GM18507 (cell line): ENCODE measurements at places on chromosomes 11 and 22.

DNA sequence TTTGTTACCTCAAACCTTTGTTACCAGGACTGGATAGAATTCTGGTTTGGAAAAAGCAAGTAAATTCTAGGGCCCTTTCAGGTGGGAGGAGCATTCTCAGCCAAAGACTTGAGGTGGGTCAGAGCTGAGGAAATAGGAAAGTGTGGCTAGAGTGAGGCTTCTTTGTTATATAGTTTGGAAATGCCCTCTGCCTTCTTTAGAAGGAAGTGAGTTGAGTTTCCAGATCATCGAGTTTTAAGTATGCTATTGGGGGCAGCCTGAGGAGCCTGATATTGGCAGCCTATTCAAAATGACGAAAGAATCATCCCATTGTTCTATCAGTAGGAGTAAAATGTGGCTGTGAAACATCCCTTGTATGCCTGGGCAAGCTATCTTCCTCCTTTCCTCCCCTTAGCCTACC is 134.1 kb downstream of the ARHGAP42 start:
- no peak for DNase-seq

GRCh38 chr11:20156280-20156875 is 3.9 kb downstream of the DBX1 start:
- DNase-seq, result no peak

DNA sequence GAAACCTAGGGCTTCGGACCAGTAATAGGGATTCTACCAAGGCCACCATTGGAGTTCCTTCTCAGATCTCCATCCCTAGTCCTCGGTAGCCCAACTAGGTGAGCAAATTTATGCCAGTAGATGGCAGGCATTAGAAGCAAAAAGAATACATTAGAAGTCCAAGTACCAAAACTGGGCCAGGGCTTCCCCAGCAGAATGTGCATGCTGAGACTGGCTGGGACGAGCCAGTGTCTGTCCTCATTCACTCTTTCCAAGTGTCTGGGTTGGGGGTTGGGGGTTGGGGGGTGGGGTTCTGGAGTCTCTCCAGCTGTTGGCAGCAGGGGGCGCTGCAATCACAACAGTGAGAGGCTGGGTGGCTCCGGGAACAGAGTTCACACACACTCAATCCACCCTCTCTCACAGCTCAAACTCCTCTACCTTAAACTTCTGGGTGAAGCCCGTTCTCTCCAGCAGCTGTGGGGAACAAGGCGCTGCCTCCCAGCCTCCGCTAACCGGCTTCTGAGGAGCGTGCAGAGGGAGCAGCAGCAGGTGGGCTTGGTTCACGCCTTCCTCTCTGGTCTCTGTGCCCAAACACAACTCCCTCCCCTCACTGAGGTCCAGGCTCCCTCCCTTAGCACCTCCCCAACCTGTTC is 57.5 kb downstream of the BTG4 start:
- no peak for DNase-seq

GRCh38 chr22:48490500-48491411 is 1336.9 kb downstream of the BRD1 start:
- DNase-seq, result no peak

DNA sequence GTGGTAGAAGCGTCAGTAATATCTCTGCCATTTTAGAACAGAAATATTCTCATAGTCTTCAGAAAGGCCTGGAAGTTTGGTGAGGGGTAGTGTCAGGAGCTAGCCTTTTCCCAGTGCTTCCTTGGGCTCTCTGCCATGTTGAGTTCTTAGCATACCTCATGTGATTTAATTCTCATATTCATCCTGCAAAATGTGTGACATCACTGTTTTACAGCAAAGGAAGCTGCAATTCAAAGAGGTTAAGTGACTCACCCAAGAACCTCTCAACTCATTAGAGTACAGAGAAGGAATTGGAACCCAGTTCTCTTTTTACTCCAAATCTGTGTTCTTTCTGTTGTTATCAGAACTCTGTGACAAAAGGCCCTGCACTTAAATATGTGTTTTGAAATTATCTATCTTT is 72.1 kb downstream of the RNF169 start:
- DNase-seq, result no peak

GRCh38 chr11:117868088-117868487 is 8.4 kb downstream of the FXYD6 start:
- DNase-seq, result no peak

GRCh38 chr11:24181395-24182047 is 315.3 kb upstream of the LUZP2 start:
- no peak for DNase-seq

- DNase-seq, result no peak
Observed at GRCh38 chr11:77195071-77195755, 67.2 kb downstream of the MYO7A start.

GRCh38 chr11:121520243-121521144 is 67.7 kb upstream of the SORL1-AS1 start:
- DNase-seq, result no peak

- DNase-seq, result no peak
Observed at GRCh38 chr11:61961570-61962212, 5.7 kb downstream of the FTH1 start.

DNA sequence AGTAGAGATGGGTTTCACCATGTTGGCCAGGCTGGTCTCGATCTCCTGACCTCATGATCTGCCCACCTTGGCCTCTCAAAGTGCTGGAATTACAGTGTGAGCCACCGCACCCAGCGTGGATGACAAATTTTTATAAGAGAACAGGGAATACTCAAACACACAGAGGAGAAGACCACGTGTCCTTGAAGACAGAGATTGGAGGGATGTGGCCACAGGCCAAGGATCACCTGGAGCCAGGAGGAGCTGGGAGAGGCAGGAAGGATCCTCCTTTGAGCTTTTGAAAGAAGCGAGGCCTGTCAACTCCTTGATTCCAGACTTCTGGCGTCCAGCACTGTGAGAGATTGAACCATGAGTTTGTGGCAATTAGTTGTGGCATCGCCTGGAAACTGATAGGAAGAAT is 1049.5 kb downstream of the TBC1D22A start:
- DNase-seq, result no peak

DNA sequence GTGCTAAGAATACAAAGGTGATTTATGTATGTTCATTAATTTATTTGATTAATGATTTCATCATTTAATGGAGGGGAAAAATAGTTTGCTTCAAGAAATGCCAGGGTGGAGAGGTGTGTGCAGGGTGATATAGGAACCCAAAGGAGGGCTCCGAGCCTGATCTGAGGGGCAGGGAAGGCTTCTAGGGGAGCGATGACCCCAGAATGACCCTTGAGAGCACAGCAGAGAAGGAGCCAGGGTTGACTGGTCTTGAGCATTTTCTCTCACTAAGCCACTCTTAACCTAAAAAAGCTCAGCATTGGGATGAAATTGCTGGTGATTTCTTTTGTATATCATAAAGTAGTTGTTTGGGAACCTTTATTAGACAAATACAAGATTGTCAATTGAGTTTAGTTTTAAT is 35.1 kb downstream of the HIPK3 start:
- no peak for DNase-seq

- no peak for DNase-seq
Observed at GRCh38 chr11:129316781-129317180, 58.9 kb upstream of the BARX2 start.

- no peak for DNase-seq
Observed at GRCh38 chr22:31646186-31647019, 15.6 kb downstream of the PISD start.

DNA sequence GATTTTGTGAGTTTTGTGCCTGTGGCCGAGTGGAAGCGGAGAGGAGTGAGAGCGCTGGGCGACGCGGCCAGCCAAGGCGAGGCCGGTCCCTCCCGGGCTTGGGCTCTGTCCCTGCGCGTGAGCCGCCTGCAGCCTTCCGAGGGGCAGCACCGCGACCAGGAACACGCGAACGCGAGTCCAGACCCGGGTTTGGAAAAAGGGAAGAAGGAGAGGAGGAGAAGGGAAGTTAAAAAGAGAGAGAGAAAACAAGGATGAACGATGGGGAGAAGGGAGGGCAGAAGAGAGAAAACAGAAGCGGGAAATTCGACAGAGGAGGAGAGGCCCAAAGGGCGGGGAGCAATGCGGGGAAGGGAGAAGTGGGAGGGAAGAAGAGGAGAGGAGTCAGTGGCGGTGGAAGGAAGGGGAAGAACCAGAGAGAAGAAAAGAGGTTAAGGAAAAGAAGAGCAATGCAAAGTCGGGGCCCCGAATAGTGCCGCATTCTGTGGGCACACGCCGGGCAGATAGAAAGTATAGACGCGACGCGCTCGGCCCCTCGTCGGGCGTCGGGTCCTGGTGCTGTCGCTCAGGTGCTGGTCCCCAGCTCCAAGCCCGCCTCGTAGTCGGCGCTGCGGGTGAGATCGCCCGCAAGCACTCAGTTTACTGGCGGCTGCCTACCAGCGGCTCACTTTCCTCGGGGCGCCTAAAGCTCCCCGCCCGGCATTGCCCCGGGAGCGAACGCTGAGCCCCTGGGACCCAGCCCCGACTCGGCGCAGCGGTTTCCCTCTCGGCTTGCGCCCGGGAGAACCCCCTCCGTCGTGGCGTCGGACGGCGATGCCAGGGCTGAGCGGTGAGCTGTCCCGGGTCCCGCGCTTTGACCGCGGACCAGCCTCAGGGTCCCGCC is 2.8 kb upstream of the BARX2 start:
- DNase-seq, result no peak

DNA sequence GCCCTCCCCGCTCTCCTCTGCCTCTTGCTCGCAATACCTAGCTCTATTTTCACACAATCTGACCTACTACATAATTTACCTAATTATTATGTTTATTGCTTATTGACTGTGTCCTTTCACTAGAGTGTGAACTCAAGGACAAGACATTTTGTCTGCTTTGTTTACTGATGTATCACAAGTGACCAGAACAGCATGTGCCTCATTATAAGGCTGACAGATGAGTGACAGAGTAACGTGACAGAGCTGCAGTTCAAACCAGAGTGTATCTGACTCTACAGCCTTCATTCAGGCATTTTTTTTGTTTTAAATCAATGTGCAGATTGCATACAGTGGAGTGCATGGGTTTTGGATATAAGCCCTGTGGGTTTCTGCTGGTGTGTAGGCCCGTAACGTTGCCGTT is 82.0 kb upstream of the RAB1B start:
- DNase-seq, result no peak

GRCh38 chr11:110295531-110296225 is 736 bp downstream of the RDX start:
- peak; percentile 53 for DNase-seq

DNA sequence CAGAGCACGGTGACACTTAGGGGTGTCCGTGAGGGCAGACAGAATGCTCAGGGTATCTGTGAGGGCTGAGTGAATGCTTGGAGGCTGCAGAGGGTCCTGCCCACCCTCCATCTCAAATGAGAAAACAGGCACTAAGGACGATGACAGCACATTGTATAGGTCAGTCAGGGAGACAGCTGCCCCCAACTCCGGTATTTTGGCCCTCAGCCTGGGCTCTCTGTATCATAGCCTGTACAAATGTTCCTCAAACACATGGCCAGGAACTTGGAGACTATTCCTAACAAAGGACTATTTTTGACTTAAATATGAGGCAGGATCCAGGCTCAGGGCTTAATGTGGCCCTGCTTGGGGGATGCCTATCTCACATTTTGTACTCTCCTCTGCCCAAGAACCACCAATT is 145.4 kb downstream of the OPCML start:
- DNase-seq, result no peak

GRCh38 chr11:11701070-11701469 is 79.3 kb upstream of the GALNT18 start:
- no peak for DNase-seq

DNA sequence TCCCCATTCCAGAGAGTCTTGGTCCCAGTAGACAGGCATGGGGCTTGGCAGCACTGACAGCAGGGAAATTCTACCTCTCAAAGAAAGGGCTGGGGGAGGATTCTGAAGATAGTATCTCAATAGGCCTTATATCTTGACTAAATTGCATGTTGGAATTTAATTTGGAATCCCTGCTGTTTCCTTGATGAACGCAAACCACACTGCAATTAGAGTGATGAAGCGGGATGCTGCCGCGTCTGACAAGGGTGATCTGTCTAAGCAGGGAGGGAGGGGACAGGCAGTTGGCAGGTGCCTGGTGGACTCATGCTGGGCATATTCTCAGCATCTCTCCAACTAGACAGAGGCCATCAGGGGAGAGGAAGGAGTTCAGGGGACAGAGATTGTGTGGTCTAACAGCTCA is 48.4 kb downstream of the COMMD9 start:
- no peak for DNase-seq

DNA sequence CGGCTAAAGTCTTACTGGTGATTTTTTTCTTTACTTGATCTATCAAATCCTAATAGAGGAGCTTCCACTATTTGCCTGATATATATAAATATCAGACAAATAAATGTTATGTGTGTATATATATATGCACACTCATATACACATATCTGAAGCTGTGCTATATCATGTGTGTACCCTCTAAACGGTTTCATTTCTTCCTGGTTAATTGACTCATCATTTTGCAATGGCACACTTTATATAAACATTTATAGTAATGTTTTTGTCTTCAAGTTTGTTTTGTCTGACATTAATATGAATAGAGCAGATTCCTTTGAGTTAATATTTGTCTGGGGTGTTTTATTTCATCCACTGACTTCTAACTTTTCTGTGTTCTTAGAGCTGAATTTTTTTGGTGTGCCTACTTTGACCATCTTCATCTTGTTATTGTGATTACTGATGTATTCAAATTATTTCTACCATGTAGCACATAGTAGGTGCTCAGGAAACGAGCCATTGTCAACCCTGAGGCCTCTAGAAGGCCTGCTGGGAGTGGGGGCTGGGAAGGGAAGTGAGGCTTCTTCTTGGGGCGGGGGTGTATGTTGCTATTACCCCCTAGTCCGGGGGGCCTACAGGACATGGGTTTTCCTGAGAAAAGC is 82.6 kb downstream of the LRRC32 start:
- no peak for DNase-seq

DNA sequence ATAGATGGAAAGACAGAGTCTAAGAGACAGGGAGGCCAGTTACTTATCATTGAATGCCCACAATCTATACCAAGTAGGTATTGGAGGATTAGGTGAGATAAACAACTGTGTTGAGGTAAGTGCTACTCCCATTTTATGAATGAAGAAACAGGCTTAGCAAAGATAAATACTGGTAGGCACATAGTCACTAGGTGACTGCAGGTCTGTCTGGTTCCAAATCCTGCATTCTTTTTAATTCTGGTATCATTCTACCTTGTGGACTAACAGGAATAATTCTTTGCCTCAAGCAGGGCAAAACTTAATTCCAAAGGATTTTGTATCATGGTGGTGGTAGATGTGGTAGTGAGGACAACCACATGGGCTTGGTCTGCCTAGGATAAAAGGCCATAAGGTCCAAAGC is 28.4 kb downstream of the RNF169 start:
- no peak for DNase-seq

- DNase-seq, result no peak
Observed at GRCh38 chr11:116888024-116888423, 50.6 kb upstream of the APOA1 start.
